Endodermal cell (in vitro differentiated cells): ENCODE measurements at places on chromosomes 6 and 20. TPM values are rescaled to one million over a fixed set of nuclear protein-coding genes. Genes with fewer than 3 reads are reported as not detected.

DNA sequence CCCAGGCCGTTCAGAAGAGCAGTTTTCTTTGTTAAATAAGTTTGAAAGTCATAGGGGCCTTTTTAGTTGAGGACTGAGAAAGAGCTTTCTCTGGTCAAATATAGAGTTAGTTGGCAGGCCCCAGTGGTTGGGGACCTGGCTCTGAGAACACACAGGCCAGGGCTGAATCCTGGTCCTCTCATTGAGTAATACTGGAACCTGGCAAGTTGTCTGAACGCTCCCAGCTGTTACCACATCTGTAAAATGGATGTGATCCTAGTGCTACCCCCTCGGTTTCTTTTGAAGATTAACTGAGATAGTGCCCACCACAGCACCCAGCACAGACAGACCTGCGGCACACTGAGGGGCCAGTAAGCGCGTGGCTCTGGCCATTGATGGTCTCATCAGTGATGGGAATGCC, 215.5 kb downstream of the ZDHHC14 start:
- no peak for DNase-seq

DNA sequence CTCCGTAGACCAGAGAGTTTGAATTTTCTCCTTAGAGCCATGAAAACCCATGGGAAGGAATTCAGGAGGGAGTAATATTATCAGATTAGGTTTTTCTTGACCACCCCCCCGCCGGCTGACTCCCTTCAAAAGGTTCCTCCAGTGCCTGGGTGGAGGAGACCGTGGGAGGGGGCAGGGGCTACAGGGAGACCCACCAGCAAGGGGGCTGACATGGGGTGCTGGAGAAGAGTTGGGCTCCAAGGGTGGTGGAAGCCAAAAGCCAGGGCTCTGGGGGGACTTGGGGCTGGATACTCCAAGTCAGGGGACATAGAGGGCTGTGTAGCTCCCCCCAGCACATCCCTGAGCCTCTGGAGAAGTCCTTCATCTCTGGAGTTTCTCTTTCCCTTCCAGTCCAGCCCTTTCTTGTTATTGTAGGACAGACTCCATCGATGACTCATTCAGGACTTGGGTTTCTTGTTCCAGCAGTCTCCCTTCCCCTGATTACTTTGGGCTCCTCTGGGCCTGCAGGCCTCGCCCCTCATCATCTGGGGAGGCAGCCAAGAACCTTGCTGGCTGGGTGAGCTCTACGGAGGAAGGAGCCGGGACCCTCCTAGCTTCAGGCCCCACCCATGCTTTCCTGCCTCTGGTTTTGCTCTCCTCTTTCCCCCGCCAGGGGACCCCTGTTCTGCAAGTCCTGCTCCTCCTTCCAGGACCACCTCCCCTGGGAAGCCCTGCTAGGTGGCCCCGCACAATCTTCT, 10.5 kb upstream of the KIAA1755 start:
- DNase-seq, result no peak

- DNase-seq, result no peak
Measured at GRCh38 chr6:75147512-75147911, 58.3 kb downstream of the COL12A1 start.

The ESF1 gene
- total RNA-seq, result 23.9 and 24.0 TPM in 2 replicates

The ZNF831 gene
- not detected in 2 replicates for total RNA-seq

DNA sequence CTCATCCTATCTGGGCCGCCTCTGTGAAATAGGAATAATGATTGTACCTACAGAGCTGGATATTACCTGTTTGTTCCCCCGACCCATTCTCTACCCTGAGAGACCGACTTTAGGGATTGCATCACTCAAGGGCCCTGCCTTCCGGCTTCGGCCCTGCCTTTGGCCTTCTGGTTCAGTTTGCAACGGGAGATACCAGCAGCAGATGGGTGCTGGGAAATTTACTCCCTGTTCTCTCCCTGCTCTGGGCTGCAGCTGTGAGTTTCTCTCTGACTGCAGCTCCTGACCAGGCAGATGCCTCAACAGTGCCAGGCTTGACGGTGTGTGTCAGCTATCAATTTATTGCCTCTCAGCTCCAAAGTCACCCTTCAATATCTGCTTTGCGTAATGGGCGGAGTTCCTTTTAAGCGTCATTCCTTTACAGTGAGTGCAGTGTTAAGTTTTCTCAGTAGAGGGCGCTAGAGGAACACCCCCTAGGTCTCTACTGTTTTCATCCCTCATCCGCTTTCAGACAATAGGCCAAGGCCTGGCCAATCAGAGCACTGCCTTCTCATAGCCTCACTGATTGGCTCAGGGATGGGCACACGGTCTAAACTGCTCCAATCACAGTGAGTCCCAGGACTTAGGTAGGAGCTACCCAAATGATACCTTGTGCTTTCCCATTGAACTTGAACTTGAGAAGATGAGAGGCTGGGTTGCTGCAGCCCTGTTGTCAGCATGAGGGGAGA, 30.0 kb downstream of the KCNG1 start:
- peak; percentile 95 for DNase-seq

DNA sequence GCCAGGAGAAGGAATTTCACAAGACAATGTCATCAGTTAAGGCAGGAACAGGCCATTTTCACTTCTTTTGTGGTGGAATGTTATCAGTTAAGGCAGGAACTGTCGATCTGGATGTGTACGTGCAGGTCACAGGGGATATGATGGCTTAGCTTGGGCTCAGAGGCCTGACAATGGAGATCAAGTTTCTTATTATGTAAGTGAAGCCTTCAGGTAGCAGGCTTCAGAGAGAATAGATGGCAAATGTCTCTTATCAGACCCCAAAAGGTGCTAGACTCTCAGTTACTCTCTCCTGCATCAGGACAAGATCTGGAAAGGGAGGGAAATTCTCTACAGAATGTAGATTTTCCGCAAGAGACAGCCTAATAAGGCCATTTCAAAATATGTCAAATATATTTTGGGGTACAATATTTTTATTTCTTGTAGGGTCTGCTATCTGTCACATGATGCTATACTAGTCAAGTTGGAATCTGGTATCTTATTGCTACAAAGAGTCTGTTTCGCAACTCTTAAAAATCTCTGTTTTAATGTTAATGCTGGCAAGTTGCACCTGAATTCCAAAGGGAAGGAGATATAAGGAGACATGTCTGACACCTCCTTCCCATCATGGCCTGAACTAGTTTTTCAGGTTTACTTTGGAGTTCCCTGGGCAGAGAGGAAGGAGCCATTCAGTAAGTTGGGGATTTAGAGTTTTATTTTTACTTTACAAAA, 48.8 kb downstream of the TRDN start:
- peak; percentile 73 for DNase-seq

GRCh38 chr6:160995271-160995670, 3.7 kb downstream of the MAP3K4 start:
- DNase-seq, result no peak

The SH3BGRL2 gene
- 23.0 and 24.3 TPM in 2 replicates for total RNA-seq

The SLC17A1 gene
- not detected in 2 replicates for total RNA-seq
